Left ventricle myocardium inferior (tissue), 1 donor: ENCODE measurements at places on chromosomes 16 and 17. TPM values are rescaled to one million over a fixed set of nuclear protein-coding genes. Genes with fewer than 3 reads are reported as not detected.

The TEDC2 gene
- total RNA-seq: 1.3 TPM

The ZSCAN10 gene
- total RNA-seq: not detected

The CLEC19A gene
- not detected for total RNA-seq

The GNG13 gene
- not detected for total RNA-seq

The NAGS gene
- total RNA-seq: 0.11 TPM

The SLC12A3 gene
- total RNA-seq: not detected

The CDH13 gene
- total RNA-seq: 161 TPM

DNA sequence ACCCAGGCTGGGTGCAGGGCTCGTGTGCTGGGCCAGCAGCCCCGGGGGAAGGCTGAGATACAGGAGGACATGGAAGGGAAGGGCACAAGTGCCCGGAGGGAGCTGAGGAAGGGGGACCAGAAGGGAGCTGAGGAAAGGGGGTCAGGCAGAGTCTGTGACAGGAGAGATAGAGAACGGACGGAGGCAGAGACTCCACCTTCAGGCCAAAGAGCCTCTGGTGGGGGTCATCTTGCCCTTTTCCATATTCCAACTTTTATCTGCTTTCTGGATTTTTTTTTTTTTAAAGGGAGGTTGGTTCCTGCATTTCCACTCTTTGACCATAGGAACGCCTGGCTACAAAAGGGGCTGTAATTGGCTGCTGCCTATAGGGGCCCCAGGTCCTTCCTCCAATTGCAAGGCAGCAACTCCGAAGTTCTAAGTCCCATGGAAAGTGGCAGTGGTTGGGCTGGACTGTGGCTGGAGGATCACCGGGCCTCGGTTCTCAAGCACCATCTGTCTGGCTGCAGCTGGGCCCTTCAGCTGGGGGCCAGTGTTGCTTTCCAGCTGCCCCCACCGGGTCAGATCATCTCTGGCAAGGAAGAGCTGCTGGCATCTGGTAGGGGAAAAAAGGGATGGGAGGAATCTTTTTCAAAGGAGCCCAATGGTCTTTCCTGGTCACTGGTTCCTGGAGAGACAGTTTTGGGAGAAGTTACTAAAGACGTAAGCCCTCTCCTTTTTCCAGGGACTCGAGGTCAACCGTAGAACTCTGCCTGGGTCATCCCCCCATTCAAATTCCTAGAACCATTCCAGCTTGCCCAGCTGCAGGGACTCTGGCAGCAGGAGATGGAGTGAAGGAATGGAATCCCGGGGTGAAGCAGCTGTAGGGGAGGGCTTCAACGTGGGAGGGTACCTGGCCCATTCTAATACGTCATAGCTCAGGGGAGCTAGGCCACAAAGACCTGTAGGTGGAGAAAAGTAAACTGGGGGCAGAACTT lies 13.1 kb upstream of the MRPS23 start:
- peak overlapping the region; percentile 67 for H3K4me3 ChIP-seq
- H3K27me3 ChIP-seq: no peaks in the 10 kb centered on the region
- H3K27ac ChIP-seq: peak overlapping the region; percentile 81
- DNase-seq: no peak
- H3K4me1 ChIP-seq: peaks cover 46% of the 10 kb centered on the region
- H3K36me3 ChIP-seq: peaks cover 21% of the 10 kb centered on the region

GRCh38 chr17:49746791-49747490 lies 17.0 kb downstream of the FAM117A start:
- no peak for DNase-seq
- H3K27ac ChIP-seq: no peak overlapping the region
- no peaks in the 10 kb centered on the region for H3K36me3 ChIP-seq

DNA sequence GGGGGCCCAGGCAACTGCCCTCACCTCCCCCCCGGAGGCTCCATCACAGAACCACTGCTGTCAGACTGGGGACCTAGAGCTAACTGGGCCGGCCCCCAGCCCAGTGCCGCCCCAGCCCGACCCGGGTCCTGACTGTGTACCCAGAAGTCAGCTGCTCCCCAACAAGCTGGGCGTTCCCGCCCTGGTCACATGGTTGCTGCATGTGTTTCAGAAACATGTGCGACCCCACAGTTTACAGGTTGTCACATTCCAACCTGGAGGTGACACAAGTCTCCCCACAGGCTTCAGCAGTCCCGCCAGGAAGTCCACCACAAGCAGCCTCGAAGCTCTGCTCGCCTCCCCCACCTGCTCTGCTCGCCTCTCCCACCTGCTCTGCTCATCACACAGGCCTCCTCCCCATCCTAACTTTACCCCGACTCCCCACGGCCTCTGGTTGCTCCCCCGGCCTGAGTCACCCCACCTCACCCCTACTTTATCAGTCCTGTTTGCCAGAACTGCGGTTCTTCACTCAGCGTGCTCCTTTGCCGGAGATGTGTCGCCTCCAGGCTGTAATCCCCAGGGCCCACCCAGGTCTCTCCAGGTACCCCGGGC lies 968 bp downstream of the MRPL28 start:
- no peak overlapping the region for H3K27ac ChIP-seq
- peaks cover 23% of the 10 kb centered on the region for H3K4me1 ChIP-seq
- no peak for DNase-seq
- H3K36me3 ChIP-seq: peaks cover 56% of the 10 kb centered on the region

- peaks cover 100% of the 10 kb centered on the region for H3K27me3 ChIP-seq
- no peak overlapping the region for H3K27ac ChIP-seq
- peak overlapping the region; percentile 66 for H3K4me3 ChIP-seq
- H3K36me3 ChIP-seq: no peaks in the 10 kb centered on the region
- H3K4me1 ChIP-seq: peaks cover 39% of the 10 kb centered on the region
- DNase-seq: peak; percentile 46
These were observed 1.7 kb upstream of the DLX3 start for GRCh38 chr17:49996495-49997300.

DNA sequence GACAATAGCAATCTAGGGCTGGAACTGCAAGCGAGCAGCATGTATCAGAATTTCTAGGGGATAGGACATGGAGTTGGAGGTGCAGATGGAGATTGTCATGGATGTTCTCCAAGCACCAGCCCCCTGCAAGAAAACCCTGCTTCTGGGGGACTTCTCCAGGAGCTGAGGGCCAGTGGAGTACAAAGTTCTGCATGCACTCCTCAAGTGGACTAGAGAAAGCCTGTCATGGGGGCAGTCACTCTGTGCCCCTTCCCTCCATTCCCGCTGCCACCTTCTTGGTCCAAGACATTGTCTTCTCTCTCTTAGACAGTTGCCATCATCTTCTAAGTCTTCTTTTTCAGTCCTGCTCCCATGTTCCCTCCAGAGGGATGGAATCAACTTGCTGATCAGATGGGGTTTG lies 87.9 kb downstream of the AIPL1 start:
- no peak overlapping the region for H3K27ac ChIP-seq
- H3K4me3 ChIP-seq: no peak overlapping the region

DNA sequence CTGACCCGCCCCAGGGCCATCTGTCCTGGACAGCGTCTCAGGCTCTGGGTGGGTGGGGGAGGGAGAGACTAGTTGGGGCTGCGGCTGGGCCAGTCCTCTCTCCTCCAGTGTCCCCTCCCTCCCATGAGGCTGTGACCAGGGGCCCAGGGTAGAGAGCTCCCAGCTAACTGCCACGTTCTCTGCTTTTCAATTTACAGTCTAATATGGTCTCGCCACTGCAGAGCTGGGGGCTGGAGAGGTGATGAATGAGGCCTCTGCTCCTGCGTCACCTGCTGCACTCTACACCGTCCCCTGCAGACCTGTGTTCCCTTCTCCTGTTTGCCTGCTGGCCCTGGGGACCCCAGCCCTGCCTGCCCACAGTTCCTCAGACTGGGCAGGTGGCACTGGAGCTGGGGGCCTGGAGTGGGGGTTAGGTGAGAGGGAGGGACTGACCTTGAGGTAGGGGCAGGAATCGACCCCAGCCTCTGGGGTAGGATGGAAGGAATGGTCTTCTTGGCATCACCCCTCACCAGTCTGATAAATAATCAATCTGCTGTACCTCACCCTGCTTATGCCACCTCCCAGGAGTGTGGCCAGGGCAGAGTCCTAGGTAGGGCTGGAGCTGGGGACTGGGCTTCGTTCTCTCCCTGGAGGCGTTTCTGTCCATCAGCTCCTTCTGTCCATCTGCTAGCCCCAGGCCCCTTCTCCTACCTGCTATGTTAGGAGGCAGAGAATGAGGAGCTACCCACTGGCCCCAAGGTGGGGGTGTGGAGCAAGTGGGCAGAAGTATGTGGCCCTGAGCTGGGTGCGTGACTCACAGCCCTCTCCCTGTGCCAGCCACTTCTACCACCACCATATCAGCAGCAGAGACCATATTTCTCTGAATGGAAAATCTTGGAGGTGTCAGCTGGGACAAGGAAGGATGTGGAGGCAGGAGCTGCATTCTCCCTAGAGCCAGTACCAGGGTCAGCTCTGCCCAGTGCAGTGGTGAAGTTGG lies 12.9 kb downstream of the SEZ6 start:
- no peak for DNase-seq
- H3K4me1 ChIP-seq: peaks cover 6% of the 10 kb centered on the region
- peaks cover 6% of the 10 kb centered on the region for H3K27me3 ChIP-seq
- H3K4me3 ChIP-seq: no peak overlapping the region

DNA sequence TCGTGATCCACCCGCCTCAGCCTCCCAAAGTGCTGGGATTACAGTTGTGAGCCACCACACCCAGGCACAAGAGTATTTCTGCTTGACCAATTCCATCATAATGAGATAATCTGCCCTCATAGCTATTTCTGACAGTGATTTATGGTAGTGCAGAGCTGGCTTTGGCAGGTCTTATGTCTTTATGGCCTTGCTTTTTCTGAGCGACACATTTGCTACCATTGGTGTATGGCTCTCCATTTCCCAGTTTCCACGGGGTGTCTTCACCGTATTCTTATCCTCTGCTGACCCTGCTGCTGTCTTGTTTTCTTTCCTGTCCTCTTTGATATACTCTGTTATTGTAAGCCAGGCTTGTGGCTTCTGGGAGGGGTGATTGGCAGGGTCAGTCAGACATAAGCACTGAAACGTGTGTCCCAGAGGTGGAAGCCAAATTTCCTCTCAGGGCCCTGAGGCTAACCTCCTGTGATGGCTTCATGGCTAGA lies 161.1 kb upstream of the TBX2 start:
- H3K4me1 ChIP-seq: peaks cover 18% of the 10 kb centered on the region
- H3K27ac ChIP-seq: peak overlapping the region; percentile 45
- DNase-seq: no peak
- no peak overlapping the region for H3K4me3 ChIP-seq
- no peaks in the 10 kb centered on the region for H3K36me3 ChIP-seq

GRCh38 chr17:48643697-48644012 lies 17.5 kb upstream of the HOXB9 start:
- H3K4me1 ChIP-seq: peaks cover 16% of the 10 kb centered on the region
- peaks cover 100% of the 10 kb centered on the region for H3K27me3 ChIP-seq
- H3K36me3 ChIP-seq: no peaks in the 10 kb centered on the region
- H3K27ac ChIP-seq: no peak overlapping the region
- no peak overlapping the region for H3K4me3 ChIP-seq
- DNase-seq: no peak

GRCh38 chr17:43938838-43939182 lies 3.5 kb downstream of the PPY start:
- H3K4me1 ChIP-seq: peaks cover 6% of the 10 kb centered on the region
- H3K27ac ChIP-seq: no peak overlapping the region
- no peak overlapping the region for H3K4me3 ChIP-seq
- no peak for DNase-seq
- H3K27me3 ChIP-seq: peaks cover 36% of the 10 kb centered on the region

DNA sequence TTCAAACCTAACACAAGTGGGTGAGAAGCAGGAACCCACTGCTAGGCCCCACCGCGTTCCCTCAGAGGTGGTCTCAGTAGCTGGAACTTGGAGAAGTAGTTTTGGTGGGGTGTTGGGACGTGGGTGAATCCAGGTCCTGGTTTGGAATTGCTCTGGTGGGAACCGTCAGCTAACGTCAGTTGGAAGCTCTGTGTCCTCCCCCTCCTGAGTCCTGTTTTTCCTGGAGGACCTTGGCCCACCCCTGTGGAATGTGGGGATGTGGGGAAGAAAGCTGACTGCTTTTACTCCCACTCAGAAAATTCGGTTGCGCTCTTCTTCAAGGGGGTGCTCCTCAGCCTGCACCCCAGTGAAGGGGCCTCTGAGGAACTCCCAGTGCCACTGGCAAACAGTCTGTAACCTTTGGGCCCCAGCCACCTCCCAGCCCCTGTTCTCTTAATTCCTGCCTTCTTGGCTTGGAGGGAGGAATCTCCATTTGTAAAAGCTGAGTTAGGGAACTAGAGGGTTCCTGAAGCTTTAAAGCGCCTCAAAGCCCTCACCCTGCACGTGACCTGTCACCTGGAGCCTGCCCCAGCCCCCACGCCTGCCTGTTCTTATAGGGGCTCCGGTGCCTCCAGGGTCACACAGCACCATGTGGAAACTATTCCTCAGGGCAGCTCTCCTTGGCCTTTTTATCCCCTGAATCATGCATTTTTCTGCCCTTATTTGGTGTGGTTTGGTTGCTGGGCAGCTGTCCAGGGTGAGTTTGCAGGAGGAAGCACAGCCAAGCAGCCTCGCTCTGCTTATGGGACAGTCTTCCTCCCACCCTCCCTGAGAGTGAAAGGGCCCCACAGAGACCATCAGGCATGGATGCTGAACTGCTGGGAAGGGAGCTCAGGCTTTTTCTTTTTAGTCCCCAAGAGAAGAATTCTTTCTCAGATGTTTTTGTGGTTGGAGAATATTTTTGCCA lies 16.2 kb upstream of the NAGLU start:
- H3K4me1 ChIP-seq: peaks cover 85% of the 10 kb centered on the region
- H3K27me3 ChIP-seq: no peaks in the 10 kb centered on the region
- peak; percentile 90 for DNase-seq
- H3K4me3 ChIP-seq: peak overlapping the region; percentile 37
- peak overlapping the region; percentile 98 for H3K27ac ChIP-seq

GRCh38 chr16:7209598-7209997 lies 123.0 kb upstream of the RBFOX1 start:
- DNase-seq: no peak
- no peaks in the 10 kb centered on the region for H3K4me1 ChIP-seq
- H3K27ac ChIP-seq: no peak overlapping the region
- H3K27me3 ChIP-seq: peaks cover 23% of the 10 kb centered on the region
- H3K4me3 ChIP-seq: no peak overlapping the region

GRCh38 chr17:32187271-32187670 lies 45.0 kb downstream of the RHOT1 start:
- DNase-seq: no peak
- no peak overlapping the region for H3K27ac ChIP-seq
- no peaks in the 10 kb centered on the region for H3K27me3 ChIP-seq
- no peaks in the 10 kb centered on the region for H3K4me1 ChIP-seq

DNA sequence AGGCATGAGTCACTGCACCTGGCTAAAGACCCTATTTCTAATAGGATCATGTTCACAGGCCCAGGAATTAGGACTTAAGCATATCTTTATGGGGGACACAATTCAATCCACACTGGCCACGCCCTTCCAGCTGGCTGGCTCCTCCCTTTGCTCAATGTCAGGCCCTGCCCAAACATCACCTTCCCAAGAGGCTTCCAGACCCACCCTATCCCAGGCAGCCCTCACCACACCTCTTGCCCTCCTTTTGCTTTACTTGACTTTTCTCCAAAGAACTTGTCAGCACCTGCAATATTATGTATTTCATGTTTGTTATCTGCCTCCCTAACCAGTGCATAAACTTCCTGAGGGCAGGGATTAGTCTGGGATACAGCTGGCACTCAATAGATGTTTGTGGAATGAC lies 109.6 kb upstream of the CDH5 start:
- H3K4me1 ChIP-seq: peaks cover 1% of the 10 kb centered on the region
- no peak for DNase-seq
- H3K4me3 ChIP-seq: no peak overlapping the region
- H3K27me3 ChIP-seq: no peaks in the 10 kb centered on the region

GRCh38 chr16:31344712-31345111 lies 10.3 kb upstream of the ITGAX start:
- H3K4me3 ChIP-seq: no peak overlapping the region
- no peaks in the 10 kb centered on the region for H3K27me3 ChIP-seq
- no peak overlapping the region for H3K27ac ChIP-seq
- DNase-seq: no peak
- no peaks in the 10 kb centered on the region for H3K4me1 ChIP-seq
- H3K36me3 ChIP-seq: no peaks in the 10 kb centered on the region

GRCh38 chr17:31413874-31414549 lies 22.5 kb downstream of the RAB11FIP4 start:
- H3K27me3 ChIP-seq: peaks cover 24% of the 10 kb centered on the region
- no peak for DNase-seq
- peaks cover 31% of the 10 kb centered on the region for H3K4me1 ChIP-seq
- H3K36me3 ChIP-seq: no peaks in the 10 kb centered on the region
- no peak overlapping the region for H3K27ac ChIP-seq
